ENCODE measurements at places on chromosomes 2 and 18.

- DNase-seq = no peak
Observed at GRCh38 chr2:63192889-63193774, 142.5 kb downstream of the OTX1 start.

GRCh38 chr2:14297340-14297739 is 335.2 kb upstream of the LRATD1 start:
- no peak for DNase-seq

- DNase-seq = peak; percentile 72
Observed at GRCh38 chr2:43131051-43131889, 95.1 kb downstream of the ZFP36L2 start.

GRCh38 chr2:191574232-191574631 is 103.7 kb upstream of the NABP1 start:
- DNase-seq = no peak

DNA sequence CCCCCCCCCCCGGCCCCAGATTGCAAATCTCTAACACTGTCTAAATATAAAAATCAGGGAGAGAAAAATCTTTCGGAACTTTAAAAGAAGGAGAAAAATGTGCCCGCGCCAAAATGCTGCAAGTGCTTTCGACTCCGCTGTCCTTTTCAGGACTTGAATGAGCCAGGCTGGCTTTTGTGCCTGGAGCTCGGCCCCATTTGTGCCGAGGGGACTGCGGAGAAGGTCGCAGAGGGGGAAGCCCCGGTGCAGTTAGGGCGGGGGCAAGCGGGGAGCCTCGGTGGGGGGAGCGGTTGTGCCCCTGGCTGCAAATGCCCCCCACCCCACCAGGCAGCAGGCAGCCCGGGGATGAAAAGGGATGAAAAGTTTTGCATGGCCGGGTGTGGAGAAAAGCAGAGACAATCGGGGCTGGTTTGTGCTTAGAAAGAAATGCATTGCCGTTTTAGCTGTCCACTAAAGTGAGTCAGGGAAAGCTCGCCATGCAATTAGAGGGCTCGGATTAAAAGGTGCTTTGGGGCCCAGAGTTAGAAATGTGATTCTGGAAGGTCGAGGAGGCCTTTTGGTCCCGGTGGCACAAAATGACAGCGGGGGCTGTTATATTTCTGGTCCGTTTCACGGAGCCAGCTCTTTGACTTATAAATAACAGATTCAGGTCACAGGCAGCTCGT is 1.6 kb downstream of the INHBB start:
- no peak for DNase-seq

DNA sequence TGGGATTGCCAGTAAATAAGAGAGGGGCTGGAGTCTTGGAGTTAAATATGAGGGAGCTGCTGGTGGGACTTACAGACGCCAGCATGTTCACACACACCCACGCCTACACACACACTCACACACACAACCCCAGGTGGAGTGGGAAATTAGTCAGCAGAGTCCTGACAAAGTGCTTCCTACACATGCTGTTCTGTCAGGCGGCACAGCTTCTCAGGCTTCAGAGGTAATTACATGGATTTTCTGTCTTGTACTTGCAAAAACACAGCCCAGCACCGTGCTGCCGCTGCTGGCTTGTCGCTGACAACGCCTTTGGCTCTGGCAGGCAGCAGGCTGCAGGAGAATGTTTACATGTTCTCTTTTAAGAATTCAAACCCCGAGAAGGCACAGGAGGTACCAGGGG is 1186.3 kb upstream of the CELF4 start:
- DNase-seq = no peak

Measured in uterus (tissue), 4 donors.